CD4-positive, alpha-beta T cell treated with Interleukin-15 for 4 hours (primary cell): ENCODE measurements at places on chromosomes 11 and 22.

GRCh38 chr11:10625281-10625981 is 57.0 kb upstream of the LYVE1 start:
- no peak for DNase-seq

- DNase-seq = no peak
Measured at GRCh38 chr11:16223558-16223957, 132.8 kb downstream of the SOX6 start.

DNA sequence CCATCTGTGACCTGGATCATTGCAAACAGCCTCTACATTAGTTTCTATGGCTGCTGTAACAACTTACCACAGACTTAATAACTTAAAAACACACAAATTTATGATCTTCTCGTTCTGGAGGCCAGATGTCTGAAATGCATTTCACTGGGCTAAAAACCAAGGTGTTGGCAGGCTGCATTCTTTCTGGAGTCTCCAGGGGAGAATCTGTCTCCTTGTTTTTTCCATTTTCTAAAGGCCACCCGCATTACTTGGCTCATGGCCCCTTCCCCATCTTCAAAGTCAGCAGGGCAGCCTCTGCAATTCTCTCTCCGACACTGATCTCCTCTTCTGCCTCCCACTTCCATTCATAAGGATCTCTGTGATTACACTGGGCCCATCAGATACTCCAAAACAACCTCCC is 11.6 kb downstream of the SCGB1A1 start:
- DNase-seq = no peak

- no peak for DNase-seq
Measured at GRCh38 chr11:79400717-79401330, 40.0 kb downstream of the TENM4 start.

GRCh38 chr11:82234256-82234655 is 499.4 kb downstream of the FAM181B start:
- DNase-seq = no peak

GRCh38 chr11:47271328-47271727 is 1.4 kb downstream of the MADD start:
- DNase-seq = no peak

- no peak for DNase-seq
Measured at GRCh38 chr11:119616586-119617339, 112.2 kb downstream of the NECTIN1 start.

- no peak for DNase-seq
Measured at GRCh38 chr11:44221456-44221855, 88.5 kb downstream of the ALX4 start.

GRCh38 chr11:108967571-108967970 is 302.7 kb downstream of the DDX10 start:
- no peak for DNase-seq
